Stimulated activated CD8-positive, alpha-beta memory T cell treated with anti-CD3 and anti-CD28 coated beads, Interleukin-15, amount 100 ng/mL, for 1 hour (primary cell): ENCODE measurements at places on chromosomes 3 and 15.

DNA sequence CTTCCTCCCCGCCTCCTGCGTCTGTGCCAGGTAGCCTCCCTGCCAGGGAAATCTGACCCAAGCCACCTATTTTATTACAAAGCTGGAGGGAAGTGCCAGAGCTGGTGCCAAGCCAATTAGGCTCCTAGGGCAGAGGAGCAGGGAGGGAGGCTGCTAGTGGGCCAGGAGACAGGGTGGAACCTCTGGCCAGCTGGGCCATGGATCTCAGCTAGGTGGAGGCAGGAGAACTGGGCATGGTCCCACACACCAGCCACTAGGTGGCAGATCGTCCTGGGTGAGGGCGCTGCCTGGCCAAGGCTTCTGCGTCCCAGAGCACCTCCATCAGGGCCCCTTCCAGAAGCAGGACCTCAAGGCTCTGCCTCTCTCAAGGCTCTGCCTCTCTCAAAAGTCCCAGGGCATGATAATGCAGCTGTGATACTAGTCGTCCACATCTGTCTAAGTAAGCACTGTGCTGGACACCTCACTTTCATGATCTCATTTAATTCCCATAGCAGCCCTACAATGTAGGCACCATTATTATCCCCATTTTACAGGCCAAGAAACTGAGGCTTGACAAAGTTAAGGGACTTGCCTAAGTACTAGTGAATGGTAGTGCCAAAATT, 4.5 kb upstream of the RFT1 start:
- DNase-seq = peak; percentile 27

GRCh38 chr15:64552281-64552948, 92.0 kb downstream of the ZNF609 start:
- no peak for DNase-seq

GRCh38 chr3:58256511-58256910, 18.9 kb downstream of the ABHD6 start:
- DNase-seq = no peak

DNA sequence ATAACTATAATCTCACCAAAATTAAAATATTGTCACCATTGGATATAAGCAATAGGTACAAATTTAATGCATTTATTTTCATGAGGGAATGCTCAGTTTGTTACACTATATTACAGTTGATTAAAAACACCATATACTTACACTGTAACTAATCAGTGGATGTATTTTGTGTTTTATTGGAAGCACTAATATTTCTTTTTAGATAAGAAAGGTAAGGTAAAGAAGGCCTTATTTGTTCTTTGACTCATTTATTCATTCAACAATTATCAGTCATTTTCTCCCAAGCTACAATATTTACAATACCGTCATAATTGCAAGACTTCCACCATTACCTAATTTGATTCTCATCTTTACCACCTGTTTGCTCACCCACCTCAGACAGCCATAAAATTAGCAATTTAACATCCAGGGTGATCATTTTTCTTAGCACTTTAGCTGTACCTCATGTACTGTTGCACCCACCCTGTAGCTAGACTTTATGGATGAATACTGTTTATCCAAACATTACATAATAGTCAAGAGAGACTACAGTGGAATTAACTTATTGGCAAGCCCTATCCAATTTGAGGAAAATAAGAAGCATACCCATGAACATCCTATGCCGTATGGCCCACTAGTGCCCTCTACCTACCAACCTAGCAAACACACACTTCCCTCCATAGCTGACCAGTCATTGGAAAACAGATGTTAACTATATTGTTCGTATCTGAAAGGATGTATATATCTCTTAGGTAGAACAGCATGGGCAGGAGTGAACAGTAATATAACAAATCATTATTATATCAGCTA, 229.6 kb downstream of the BBX start:
- DNase-seq = no peak

- DNase-seq = no peak
These were observed 151.6 kb downstream of the RSRC1 start for GRCh38 chr3:158261371-158261991.

- no peak for DNase-seq
These were observed 18.5 kb downstream of the TRANK1 start for GRCh38 chr3:36926292-36926897.

DNA sequence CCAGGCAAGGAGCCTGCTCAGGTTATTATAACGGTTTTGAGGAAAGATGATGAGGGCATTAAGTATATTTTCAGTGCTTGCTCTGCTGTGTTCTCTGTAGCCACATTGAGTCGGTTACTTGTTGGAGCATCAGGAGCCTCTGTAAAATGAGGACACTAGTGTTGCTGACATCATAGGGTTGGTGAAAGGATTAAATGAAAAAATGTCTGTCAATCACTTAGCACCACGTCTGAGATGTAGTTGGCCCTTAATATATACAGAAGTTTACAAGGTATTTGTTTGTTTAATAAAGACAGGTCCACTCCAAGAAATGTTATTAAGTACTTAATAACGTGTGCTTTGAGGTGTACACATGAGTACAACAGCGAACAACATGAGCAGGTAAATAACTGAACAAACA, 735 bp upstream of the SLC25A26 start:
- no peak for DNase-seq

GRCh38 chr3:72308641-72309040, 523.7 kb upstream of the PROK2 start:
- DNase-seq = no peak

GRCh38 chr3:160806094-160806493, 50.1 kb downstream of the PPM1L start:
- no peak for DNase-seq

DNA sequence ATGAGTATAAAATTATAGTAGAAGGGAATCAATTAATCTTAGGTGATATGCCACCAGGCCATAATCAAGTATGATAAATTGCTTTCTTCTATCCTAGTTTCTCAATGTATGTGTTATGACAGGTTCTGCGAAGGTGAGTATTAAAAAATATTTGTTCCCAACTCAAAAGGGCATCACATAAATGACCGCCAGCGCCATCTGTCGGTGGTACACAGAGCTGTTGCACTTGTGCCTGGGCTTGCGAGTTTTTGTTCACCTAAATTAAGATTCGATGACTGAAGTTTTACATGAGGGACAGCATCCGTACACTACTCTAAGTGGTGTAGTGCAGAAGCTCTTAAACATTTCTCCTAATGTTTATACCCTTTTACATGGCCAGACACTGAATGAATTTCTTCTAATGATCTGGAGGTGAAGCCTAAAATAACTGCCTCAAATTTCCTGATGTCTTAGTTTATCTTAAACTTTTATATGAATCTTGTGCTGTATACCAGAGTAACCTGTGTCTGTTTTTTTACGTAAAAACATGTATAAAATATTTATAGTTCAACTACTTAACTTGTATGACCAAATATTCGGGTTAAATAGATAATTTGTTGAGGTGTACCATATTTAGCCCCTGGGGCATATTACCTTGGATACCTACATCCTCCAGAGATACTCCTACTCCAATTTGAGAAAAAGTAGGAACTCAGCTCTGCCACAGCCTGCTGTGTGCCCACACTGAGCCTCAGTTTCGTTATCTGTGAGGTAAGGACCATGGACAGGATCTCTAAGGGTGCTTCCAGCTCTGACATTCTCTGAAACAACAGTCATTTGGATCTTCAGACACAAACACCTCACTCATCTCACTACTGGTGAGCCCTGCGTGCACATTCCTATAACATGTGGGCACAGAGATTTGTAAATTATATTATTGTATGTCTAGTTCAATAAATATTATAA, 365.6 kb downstream of the MAGI1 start:
- DNase-seq = no peak

GRCh38 chr3:188918093-188918492, 253.7 kb upstream of the TPRG1 start:
- no peak for DNase-seq

DNA sequence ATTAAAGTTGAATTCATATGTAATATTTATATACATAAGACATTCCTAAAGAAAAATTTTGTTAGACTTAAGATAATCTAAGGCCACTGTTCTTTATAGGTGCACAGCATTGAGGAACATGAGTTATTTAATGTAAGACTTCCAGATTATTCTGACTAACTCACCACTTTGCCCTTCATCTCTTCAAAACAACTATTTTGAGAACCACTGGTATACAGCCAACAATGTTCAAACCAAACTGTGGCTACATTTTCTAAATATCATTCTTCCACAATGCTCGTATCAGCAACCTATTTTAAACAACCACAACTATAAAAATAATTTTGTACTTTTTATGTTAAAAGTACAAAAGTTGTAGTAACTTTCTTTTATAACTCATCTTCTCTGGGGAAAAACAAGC, 199.8 kb upstream of the ALCAM start:
- DNase-seq = no peak

- no peak for DNase-seq
These were observed 8.8 kb upstream of the CPOX start for GRCh38 chr3:98602078-98602678.

DNA sequence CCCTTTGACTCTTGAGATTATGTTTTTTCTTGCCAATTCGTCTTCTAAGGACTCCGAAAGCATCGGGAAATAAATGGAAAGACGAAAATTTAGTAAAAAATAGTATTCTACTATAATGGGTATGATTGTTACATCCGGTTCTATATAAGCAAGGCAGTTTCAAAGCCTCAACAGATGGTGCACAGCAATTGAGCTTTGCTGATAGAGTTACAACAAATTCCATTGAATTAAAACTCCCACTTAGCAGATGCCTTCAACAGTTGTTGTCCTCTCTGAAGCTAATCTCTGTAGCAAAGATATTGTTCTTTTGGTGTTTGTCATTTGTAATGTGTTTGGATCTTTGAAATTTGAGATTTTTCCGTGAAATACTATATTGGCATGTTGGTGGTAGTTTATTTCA, 16.1 kb upstream of the GHSR start:
- no peak for DNase-seq

GRCh38 chr3:110272525-110272924, 799.1 kb upstream of the NECTIN3 start:
- DNase-seq = no peak

- no peak for DNase-seq
These were observed 275.4 kb downstream of the ABHD5 start for GRCh38 chr3:43966126-43966525.

DNA sequence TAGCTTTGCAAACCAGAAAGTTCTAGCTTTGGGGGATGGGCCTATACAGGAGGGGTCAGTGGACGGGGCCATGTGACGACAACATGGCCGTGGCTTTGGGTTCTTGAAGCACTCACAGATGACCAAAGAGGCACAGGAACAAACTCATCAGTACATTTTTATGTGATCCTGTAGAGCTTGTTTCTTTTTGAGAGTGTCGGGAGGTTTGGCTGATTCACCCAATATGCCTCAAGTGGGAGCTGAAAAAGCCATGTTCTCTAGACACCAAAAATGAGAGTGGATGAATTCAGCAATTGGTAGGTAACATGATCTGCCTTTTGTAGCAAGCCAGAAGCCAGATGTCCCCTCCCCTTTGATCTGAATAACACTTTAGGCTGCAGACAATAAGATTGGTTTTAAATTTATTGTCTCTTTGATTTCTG, 30.1 kb downstream of the GREM1 start:
- DNase-seq = no peak

DNA sequence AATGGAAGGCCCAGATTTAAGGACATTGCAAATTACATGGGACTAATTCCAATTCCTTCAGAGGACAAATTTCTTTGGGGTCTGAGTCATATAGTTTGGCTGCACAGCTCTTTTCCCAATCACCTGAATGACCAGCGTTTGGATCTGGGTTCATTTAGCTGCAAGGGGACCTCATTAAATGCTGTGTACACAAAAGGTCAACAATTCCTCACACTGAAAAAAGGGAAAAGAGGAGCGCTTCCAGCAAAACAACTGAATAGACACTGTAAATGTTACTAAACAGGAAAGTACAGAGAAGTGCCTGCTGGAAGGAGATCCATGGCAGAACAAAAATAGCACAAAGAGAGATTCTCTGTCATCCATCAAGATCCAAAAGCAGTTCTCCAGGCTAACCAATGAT, 356.0 kb upstream of the LMCD1 start:
- DNase-seq = no peak

DNA sequence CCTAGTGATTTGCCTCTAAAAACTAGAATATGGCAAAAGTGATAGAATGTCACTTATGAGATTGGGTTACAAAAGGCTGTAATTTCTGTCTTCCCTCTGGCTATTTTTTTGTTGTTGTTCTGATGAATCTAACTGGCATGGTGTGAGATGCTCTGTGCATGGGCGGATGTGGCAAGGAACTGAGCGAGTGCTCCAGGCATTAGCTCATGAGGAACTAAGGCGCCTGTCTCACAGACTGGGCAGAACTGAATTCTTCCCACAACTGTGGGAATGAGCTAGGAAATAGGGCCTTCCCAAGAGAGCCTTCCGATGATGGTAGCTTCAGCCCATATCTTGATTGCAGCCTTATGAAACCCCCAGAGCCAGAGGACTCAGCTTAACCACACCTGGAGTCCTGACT, 222.5 kb downstream of the NR2F2 start:
- DNase-seq = no peak

DNA sequence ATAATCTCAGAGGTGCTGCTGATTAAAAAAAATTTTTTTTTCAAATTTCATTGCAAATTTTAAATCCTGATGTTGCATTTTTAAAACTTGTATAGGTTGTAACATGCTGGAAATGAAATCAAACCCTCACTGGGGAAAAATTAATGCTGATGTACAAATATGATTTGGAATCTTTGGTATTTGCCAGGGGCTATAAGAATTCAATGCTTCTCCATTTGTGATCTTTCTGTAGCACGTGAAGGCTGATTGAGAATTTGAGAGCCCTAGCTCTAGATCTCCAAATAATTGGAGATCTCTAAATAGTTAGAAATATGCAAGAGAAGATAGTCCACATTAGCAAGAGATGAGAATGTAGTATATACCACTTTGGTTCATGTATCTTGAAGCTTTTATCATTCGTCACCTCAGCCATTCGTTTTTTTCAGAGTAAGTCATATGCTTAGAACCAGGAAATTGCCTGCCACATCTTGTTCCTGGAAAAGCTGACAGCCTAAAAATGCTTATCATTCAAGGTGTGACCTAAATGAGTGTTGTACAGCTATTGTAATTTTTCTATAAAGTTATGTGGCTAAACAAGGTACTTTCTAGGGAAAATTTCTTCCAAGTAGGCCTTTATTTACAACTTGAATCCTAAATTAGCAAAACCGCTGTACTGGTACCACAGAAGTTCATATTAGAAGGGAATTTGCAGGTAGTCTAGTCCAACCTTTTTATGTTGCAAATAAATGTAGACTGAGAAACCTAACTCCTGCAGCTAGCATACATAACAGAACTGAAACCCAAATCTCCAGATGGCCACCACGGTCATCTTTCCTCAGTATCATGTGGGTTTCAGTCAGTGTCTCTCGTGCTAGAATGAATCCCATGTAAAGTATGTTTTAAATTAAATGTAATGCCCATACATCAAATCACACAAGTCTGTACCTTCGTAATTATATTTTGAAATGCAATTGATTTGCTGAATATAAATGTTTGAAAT, 48.5 kb downstream of the FNDC3B start:
- no peak for DNase-seq

- peak; percentile 83 for DNase-seq
These were observed 195.3 kb upstream of the LYSMD4 start for GRCh38 chr15:99928429-99928981.
